ENCODE measurements at places on chromosomes 5 and 9. TPM values are rescaled to one million over a fixed set of nuclear protein-coding genes. Genes with fewer than 3 reads are reported as not detected.

Gene TSSK1B
- total RNA-seq: not detected

GRCh38 chr5:88503041-88503345, 234.3 kb upstream of the TMEM161B start:
- H3K36me3 ChIP-seq: no peaks in the 10 kb centered on the region
- no peaks in the 10 kb centered on the region for H3K4me1 ChIP-seq
- H3K4me3 ChIP-seq: peak overlapping the region; percentile 59
- H3K27me3 ChIP-seq: no peaks in the 10 kb centered on the region
- DNase-seq: no peak

DNA sequence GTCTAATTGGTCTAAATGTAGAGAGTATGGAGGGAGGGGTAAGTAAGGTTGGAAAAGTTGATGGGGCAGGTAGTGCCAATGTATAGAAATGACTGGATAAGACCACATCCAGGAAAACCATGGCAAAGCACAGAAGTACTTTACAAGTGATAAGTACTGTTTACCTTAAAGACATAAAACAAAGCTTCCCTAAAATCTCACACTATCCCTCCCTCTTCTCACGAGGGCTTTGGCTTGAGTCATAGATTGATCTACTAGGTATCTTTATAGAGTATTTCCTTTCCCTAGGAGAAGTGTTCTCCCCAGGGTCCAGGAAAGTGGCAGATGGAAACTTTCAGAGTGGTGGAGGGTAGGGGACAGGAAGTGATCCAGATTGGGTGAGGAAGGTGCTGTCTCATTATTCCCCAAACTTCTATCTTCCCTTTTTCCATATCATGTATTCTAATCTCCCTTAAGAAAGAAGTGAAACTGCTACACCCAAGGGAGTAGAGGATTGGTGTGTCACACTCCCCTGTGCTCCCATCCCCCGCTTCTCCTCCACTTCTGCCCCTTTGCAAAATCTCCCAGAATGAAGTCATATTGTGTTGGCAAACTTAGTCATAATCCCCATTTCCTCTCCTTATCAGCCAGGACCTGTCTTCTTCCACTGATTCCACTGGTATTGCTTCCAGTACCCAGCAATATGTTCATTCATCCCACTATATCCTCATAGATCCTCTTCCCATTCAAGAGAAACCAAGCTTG, 14.6 kb downstream of the IL33 start:
- no peak for DNase-seq
- no peak overlapping the region for H3K27ac ChIP-seq
- no peaks in the 10 kb centered on the region for H3K4me1 ChIP-seq

DNA sequence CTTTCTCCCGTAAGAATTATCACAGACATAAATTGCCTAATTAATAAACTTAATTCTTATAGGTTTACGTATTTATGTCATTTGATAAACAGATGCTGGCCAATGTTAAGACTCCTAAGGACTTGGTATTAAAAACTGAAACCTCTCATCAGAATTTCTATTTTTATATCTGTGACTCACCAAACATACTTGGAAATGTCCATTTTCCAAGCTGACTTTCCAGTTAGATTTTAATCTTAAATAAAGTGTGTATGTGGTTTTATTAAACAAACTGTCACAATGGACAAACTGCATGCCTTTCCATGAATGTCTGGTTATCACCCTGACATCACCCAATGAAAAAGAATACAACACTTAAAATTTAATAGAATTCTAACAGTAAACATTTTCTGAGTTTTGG, 12.6 kb upstream of the COL23A1 start:
- peaks cover 57% of the 10 kb centered on the region for H3K36me3 ChIP-seq
- H3K27me3 ChIP-seq: no peaks in the 10 kb centered on the region
- peaks cover 5% of the 10 kb centered on the region for H3K4me1 ChIP-seq
- peak overlapping the region; percentile 43 for H3K27ac ChIP-seq
- no peak overlapping the region for H3K4me3 ChIP-seq

DNA sequence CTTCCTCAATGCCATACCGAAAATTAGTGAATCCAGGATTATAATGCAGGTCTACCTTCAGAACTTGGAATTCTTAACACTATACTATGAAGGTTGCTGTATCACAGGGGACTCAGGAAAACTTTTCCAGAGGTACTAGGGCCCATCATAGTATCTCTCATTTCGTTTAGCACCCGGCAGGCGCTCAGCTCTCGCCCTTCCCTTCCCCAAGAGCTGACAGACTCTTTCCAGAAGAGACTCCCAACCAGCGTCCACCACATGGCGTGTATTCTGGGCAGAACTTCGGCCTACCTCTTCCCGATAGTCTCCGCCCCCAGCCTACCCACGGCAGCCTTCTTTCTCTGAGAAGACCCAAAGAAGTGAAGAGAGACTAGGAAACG, 271 bp downstream of the NOL8 start:
- H3K4me3 ChIP-seq: peak overlapping the region; percentile 77
- no peaks in the 10 kb centered on the region for H3K27me3 ChIP-seq
- peak overlapping the region; percentile 97 for H3K27ac ChIP-seq
- H3K4me1 ChIP-seq: peaks cover 31% of the 10 kb centered on the region
- no peak for DNase-seq

DNA sequence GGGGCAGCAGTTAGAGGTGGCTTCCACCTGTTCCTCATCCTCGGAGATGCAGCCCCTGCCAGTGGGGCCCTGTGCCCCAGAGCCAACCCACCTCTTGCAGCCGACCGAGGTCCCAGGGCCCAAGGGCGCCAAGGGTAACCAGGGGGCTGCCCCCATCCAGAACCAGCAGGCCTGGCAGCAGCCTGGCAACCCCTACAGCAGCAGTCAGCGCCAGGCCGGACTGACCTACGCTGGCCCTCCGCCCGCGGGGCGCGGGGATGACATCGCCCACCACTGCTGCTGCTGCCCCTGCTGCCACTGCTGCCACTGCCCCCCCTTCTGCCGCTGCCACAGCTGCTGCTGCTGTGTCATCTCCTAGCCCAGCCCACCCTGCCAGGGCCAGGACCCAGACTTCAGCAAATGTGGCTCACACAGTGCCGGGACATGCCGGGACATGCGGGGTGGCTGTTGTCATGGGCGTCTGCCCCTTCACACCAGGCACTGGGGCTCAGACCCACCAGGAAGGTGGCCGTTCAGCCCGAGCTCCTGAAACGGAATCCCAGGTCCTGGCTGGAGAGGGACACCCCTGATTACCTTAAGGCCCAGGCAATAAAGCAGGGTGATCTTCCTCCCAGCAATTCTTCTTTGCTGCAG, 841 bp downstream of the CYSRT1 start:
- no peak overlapping the region for H3K27ac ChIP-seq
- peaks cover 21% of the 10 kb centered on the region for H3K4me1 ChIP-seq
- no peak for DNase-seq
- H3K4me3 ChIP-seq: no peak overlapping the region
- H3K36me3 ChIP-seq: no peaks in the 10 kb centered on the region
